ENCODE measurements at places on chromosomes 13 and 19.

GRCh38 chr13:44768239-44768638 lies 192.1 kb upstream of the TSC22D1 start:
- no peak for DNase-seq
- H3K27ac ChIP-seq, result no peak overlapping the region
- H3K27me3 ChIP-seq, result no peaks in the 10 kb centered on the region
- no peaks in the 10 kb centered on the region for H3K36me3 ChIP-seq

- peaks cover 55% of the 10 kb centered on the region for H3K36me3 ChIP-seq
- no peaks in the 10 kb centered on the region for H3K27me3 ChIP-seq
- peak overlapping the region; percentile 19 for H3K27ac ChIP-seq
- no peak for DNase-seq
- H3K4me3 ChIP-seq, result no peak overlapping the region
These were observed 5.6 kb downstream of the PCID2 start for GRCh38 chr13:113202912-113203311.

GRCh38 chr13:112873851-112874750 lies 94.9 kb upstream of the MCF2L start:
- H3K4me1 ChIP-seq, result peaks cover 36% of the 10 kb centered on the region
- H3K27ac ChIP-seq, result peak overlapping the region; percentile 95
- no peaks in the 10 kb centered on the region for H3K27me3 ChIP-seq
- peaks cover 17% of the 10 kb centered on the region for H3K36me3 ChIP-seq
- peak overlapping the region; percentile 79 for H3K4me3 ChIP-seq

- no peaks in the 10 kb centered on the region for H3K4me1 ChIP-seq
- H3K27me3 ChIP-seq, result no peaks in the 10 kb centered on the region
- DNase-seq, result no peak
- no peak overlapping the region for H3K4me3 ChIP-seq
- no peak overlapping the region for H3K27ac ChIP-seq
These were observed 72.5 kb downstream of the FREM2 start for GRCh38 chr13:38759390-38759789.

DNA sequence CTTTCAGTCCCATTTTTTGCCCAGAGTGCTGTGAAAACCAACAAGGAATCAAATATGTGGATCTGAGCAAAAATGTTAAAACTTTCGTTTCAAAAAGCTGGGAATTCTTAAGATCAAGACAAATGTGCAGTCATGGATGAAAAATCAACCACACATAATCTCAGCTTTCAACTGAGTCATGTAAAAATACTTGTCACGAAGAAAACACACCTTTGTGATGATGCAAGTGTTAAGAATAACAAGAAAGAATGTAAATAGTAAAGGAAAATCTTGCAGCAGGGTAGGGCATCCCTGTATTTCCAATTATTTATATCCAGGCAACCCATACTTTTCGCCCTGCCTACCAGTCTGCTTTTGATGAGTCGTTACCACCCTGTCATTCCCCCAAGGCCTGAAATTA lies 27.4 kb upstream of the DCLK1 start:
- H3K27me3 ChIP-seq, result peaks cover 4% of the 10 kb centered on the region
- H3K4me3 ChIP-seq, result no peak overlapping the region
- no peaks in the 10 kb centered on the region for H3K36me3 ChIP-seq
- no peak for DNase-seq

GRCh38 chr13:113342820-113343691 lies 20.9 kb downstream of the GRTP1 start:
- DNase-seq, result no peak
- H3K4me3 ChIP-seq, result no peak overlapping the region
- H3K27ac ChIP-seq, result no peak overlapping the region
- H3K27me3 ChIP-seq, result peaks cover 9% of the 10 kb centered on the region
- no peaks in the 10 kb centered on the region for H3K4me1 ChIP-seq

DNA sequence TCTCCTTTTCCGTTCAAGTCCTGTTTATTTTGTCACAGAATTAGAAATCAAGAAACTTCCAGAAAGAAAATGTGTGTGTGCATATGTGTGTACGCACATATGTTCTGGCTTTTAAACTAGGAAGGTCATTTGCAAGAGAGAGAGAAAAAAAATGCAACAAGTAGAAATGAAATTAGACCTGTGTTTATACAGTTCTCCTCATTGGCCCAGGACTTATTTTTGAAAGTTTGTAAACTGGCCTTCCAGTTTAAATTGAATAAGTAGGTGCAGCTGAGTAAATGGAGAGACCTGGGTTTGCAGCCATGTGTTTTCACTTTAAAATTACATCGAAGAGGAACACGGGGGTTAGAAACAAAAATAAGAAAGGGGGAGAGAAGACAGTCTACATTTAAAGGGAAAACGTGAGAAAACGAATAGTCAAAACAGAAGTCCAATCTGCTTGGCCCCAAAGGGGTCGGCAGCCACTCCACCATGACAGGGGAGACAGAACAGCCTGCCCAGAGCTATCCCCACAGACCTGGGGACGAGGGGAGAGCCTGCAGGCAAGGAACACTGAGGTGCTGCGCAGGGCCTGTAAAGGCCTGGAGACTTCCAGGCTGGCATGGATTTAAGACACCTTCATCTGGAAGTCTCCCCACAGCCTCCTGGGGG lies 216.8 kb upstream of the MAB21L1 start:
- H3K27ac ChIP-seq, result no peak overlapping the region
- no peaks in the 10 kb centered on the region for H3K27me3 ChIP-seq
- H3K4me1 ChIP-seq, result no peaks in the 10 kb centered on the region
- no peak for DNase-seq

- DNase-seq, result no peak
- H3K36me3 ChIP-seq, result peaks cover 49% of the 10 kb centered on the region
- H3K4me3 ChIP-seq, result peak overlapping the region; percentile 44
- peak overlapping the region; percentile 79 for H3K27ac ChIP-seq
- H3K27me3 ChIP-seq, result no peaks in the 10 kb centered on the region
These were observed 3.3 kb upstream of the GPR183 start for GRCh38 chr13:99310382-99311031.

GRCh38 chr19:35099155-35099896 lies 16.3 kb upstream of the FXYD3 start:
- no peaks in the 10 kb centered on the region for H3K4me1 ChIP-seq
- DNase-seq, result no peak

GRCh38 chr19:30663611-30664174 lies 291.5 kb downstream of the ZNF536 start:
- no peak for DNase-seq
- H3K36me3 ChIP-seq, result no peaks in the 10 kb centered on the region
- no peak overlapping the region for H3K27ac ChIP-seq
- no peak overlapping the region for H3K4me3 ChIP-seq
- peaks cover 2% of the 10 kb centered on the region for H3K27me3 ChIP-seq
- H3K4me1 ChIP-seq, result no peaks in the 10 kb centered on the region

DNA sequence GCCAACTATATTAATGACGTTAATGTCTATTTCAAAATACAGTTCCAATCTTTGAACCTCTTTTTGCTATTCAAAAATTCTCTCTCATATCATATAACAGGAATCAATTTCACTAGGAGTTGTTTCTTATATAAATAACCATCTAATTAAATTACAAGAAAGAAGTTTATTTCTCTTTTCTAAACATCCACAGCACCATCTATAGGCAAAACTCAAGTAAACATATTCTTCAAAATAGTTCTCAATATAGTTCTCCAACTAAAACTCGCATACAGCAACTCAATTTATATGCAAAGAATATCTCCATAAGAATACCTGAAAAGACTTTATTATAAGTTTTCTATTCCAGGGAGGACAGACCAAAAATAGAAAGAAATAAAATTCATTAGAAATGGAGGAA lies 65.6 kb downstream of the RBM26 start:
- DNase-seq, result no peak
- H3K27ac ChIP-seq, result no peak overlapping the region
- peaks cover 85% of the 10 kb centered on the region for H3K36me3 ChIP-seq
- H3K4me3 ChIP-seq, result no peak overlapping the region
- no peaks in the 10 kb centered on the region for H3K27me3 ChIP-seq

DNA sequence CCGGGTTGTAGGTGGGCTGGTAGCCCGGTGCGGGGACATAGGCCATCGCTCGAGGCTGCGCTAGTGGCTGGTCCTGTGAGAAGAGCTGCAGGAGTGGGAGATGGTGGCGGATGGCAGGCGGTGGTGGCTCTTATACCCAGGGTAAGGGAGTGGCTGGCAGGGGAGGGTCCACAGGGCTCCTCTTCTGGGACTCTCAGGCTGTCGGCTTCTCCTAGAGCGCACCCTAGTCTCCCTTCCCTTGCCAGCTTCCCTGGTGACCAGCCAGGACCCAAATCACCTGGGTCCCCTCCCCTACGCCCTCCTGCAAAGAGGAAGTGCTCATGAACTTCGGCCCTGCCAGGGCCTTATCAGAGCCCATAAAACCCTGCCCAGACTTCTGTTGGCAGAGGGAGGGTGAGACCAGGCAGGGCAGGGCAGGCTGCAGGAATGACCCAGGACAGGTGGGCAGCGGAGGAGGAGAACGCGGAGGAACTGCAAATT lies at the start of gene LGALS4:
TSS of gene LGALS4 (minus strand) at position 105 of the 480 bp plus-strand sequence. CDS start at position 46, 59 bp downstream.
- H3K4me1 ChIP-seq, result no peaks in the 10 kb centered on the region
- no peak within 1 kb of the TSS for H3K4me3 ChIP-seq

DNA sequence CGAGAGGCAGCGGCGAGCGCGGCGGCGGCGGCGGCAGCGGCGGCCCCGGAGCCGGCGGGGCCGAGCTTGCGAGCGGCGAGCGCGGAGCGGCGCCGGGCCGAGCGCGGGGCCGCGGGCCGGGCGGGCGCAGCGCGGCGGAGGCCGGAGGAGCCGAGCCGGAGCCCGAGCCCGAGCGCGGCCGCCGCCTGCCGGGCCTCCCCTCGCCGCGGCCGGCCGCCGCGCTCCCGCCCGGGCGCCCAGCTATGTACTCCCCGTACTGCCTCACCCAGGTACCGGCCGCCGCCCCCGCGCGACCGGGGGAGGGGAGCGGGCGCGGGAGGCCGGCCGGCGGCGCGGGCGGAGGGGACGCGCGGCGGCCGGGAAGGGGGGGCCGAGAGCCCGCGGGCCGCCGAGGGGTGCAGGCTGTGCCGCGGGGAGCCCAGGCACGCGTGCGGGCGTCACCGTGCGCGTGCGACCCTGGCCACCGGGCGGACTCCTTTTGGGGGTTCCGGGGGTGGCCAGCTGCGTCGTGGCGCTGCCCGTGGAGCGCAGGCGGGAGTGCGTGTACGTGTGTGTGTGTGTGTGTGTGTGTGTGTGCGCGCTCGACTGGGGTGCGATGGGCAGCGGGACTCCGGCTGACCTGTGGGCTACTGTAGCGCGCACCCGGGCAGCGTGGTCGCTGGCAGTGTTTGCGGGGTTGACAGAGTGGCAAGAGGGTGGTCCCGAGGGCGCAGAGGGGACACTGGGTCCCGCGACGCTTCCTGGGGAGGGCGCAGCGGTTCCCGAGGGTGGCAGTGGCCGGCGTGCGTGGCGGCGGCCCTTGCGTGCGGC lies 526 bp downstream of the NFIX start:
- H3K27me3 ChIP-seq, result peaks cover 15% of the 10 kb centered on the region
- H3K27ac ChIP-seq, result no peak overlapping the region
- H3K4me3 ChIP-seq, result peak overlapping the region; percentile 80
- DNase-seq, result no peak

DNA sequence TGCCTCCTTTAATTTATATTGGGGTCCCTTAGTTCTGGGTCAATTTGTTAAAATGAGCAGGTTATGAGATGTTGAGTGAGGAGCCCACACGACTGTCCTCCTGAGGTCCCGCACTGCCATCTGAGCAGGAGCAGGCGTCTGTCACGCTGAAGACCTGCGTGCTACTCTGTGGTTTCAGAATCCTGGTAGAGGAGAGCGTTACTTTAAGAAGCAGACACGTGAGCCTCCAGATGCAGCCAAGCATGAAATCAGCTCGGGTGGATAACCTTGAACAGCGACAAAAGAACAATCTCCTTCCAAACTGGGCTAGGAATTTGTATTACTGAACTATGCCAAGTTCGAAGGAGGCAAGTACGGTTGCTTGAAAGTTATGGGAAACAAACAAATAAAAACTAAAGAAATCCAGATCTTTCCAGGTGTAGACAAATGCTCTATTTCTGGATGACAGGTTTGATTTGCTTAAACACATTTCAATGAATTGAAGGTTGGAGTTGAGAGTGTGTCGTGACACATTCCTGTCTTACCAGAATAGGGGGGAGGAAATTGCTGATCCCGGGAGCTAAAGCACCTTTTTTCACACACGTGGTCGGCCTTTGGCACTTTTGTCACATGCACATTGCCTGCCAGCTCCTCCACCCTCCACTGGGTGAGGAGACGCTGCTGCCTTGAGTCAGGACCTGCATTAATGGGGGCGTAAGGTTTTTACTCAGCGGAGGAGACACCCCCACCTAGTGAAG lies 945.5 kb upstream of the SLC10A2 start:
- H3K36me3 ChIP-seq, result no peaks in the 10 kb centered on the region
- no peak overlapping the region for H3K27ac ChIP-seq
- DNase-seq, result no peak
- H3K4me1 ChIP-seq, result no peaks in the 10 kb centered on the region
- H3K27me3 ChIP-seq, result no peaks in the 10 kb centered on the region
- no peak overlapping the region for H3K4me3 ChIP-seq

DNA sequence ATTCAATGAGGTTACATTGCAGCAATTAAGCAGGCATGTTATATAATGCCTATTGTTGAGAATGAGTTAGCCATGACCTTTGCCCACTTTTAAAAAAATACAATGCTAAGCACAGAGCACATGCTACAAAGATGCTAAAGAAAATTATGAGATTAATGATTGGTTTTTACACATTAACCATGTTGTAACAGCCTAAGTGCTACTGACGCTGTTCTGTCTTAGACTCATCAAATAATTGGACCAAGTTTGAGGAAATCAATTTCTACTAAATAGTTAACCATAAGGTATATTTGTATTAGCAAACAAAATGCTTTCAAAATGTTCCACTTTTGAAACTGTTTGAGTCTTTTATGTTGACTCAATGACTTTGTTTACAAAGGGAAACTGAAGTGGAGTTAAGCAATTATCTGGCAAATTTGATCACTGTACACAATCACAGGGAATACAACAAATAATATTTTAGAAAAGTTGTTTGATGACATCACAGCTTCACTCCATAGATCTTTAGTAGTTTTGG lies 14.3 kb downstream of the MIR17HG start:
- no peak overlapping the region for H3K4me3 ChIP-seq
- H3K27me3 ChIP-seq, result no peaks in the 10 kb centered on the region
- H3K27ac ChIP-seq, result no peak overlapping the region
- no peak for DNase-seq
- peaks cover 12% of the 10 kb centered on the region for H3K36me3 ChIP-seq

DNA sequence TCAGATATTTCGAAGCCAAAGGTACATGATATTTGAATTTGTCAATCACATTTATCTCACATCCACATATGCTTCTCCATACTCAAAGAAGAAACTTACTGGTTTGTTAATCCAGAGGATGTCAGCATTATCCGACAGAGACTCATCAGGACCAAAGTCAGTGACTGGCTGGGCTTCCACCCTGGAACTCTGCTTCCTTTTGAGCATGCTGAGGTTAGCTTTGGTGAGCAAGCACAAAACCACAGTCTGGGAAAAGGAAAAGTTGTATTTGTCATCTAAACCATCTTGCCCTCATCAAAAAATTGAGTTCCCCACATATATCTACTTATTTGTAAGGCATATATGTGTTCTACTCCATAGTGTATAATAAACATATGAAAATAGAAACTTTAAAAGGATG lies 17.4 kb downstream of the NALCN start:
- no peak overlapping the region for H3K4me3 ChIP-seq
- no peaks in the 10 kb centered on the region for H3K4me1 ChIP-seq
- no peaks in the 10 kb centered on the region for H3K27me3 ChIP-seq
- DNase-seq, result no peak
